ENCODE measurements at places on chromosomes 3 and 15.

DNA sequence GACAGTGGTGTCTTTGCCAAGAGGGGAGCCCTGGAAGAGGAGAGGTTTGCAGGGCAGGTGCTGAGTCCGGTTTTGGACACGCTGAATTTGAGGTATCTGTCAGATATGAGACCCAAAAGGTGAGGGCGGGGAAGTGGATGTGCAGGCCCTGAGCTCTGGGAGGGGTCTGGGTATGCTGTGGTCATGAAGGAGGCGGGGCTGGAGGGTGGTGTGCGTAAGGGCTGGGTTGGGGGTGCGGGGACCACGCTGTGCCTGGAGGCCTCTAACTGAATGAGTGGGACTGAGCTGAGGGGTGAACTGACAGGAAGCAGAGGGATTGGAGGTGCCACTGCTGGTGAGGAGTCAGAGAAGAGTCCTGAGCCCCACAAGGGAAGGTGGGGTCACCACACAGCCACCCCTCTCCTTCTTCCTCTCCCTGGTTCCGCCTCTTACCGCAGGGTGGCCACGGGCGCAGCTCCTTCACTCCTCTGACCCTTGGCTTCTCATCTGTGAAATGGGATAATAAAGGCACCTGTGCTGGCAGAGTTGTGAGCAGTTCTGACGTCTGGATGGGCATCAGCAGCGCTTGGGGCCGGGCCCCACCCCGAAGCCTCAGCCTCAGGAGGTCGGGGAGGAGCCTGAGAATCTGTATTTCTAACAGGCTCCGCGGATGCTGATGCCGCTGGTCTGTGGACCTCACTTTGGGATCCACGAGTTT is 28.8 kb downstream of the PSTPIP1 start:
- ATAC-seq, result no peak

DNA sequence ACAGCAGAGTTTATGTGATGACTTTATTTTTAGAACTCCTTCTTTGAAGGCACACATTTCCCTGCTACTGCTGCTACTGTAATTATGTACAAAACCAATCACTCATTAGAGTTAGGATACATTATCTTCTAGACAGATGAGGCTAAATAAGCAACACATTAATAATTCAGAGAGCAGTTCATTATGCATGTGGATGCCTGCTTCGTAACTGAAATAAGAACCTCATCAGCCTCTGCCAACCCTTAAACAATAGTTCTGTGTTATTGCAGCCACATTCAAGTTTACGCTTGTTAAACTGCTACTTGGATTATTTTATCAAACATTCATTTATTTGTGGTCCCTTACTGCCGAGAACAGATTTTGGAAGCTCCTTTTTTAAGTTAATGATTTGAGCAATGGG is 52.5 kb upstream of the C15orf61 start:
- ATAC-seq, result no peak

GRCh38 chr3:160675566-160676124 is 1.3 kb upstream of the ARL14 start:
- no peak for ATAC-seq

DNA sequence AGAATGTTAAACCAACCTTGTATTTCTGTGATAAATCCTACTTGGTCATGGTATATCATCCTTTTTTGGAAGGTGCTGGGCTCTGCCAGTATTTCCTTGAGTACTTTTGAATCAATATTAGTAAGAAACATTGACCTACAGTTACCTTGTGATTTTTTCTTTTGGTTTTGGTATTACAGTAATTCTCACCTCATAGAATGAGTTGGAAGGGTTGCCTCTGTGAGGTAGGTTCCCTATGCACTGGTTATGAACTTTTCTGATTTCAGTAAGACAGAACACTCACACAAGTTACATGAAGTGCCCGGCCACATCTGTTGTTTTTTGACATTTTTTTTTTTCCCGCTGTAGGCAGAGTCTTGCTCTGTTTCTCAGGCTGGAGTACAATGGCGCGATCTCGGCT is 20.0 kb downstream of the PCCB start:
- ATAC-seq, result no peak

DNA sequence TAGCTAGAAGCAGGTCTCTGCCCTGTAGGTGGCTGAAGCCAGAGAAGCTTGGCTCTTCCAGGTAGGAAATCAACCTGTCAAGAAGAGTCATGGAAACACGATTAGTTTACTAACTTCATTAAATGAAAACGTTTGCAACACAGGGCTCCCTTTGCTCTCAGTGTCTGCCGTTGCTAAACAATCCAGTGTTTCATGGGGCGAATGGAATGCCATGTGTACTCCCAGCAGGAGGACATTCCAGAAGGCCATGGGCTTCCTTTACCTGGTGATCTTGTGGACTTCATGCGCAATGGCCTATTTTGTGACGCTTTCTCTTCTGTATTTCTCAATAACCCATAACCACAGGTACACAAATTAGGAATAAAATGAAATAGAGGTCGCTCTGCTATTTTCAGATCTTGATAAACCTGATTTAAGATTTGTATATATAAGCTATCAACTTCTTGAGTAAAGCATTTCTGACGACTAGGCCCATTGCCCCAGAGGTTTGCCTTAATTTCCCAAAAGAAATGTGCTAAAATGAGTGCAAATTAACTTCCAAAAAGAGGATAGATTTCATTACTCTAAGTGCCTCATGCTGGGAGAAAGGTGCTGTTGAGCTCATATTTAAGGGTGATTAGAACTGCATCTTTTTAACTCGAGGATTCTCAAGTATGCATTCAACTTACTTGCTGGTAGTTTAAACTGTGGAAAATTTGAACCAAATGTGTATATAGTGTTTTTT is 171.0 kb downstream of the EPHA3 start:
- no peak for ATAC-seq

DNA sequence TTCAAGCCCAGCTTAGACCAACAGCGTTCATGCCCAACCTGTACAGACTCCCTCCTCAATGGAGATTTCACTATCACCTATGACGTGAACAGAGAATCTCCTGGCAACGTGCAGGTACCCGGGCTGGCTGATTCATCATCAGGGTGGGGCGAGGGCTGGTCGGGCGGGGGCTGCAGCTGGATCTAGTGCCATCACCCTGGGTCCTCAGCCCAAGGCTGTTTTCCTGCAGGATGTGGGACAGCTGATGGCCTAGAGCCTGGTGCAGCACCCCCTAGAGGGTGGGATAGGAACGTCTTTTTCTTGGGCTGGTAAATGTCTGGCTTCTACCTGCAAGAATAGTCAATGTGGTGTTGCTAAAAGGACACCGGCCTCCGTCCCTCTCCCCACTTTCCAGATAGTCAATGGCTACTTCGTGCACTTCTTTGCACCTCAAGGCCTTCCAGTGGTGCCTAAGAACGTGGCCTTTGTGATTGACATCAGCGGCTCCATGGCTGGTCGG is 4.4 kb downstream of the ITIH3 start:
- no peak for ATAC-seq

DNA sequence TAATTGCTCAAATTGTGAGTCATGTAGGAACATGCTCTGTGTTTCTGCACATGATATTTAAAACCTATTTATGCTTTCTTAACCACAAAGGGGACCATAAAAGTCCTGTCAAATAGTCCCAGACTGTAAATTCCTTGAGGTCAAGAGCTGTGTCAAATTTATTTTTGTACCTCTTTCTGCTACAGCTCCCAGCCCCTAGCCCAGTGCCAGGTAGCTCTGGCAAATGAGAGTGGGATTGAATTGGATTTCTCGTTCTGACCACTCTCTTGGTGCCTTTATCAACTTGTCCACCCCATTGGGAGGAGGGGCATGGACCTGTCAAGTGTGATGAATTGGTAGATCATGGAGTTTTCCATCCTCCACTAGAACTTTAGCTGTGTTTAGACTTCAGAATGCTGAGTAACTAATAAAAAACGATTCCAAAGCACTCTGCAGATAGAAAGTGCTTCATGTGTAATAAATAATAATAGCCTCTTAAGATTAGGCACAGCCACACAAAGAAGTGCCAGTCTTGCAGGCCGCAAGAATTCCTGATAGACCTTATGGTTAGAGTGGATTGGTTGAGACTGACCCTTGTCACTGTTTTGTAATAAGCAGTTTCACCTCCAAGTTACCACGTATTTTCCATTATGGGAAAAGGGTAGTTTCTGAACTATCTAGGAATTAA is 120.4 kb downstream of the LPP start:
- no peak for ATAC-seq

DNA sequence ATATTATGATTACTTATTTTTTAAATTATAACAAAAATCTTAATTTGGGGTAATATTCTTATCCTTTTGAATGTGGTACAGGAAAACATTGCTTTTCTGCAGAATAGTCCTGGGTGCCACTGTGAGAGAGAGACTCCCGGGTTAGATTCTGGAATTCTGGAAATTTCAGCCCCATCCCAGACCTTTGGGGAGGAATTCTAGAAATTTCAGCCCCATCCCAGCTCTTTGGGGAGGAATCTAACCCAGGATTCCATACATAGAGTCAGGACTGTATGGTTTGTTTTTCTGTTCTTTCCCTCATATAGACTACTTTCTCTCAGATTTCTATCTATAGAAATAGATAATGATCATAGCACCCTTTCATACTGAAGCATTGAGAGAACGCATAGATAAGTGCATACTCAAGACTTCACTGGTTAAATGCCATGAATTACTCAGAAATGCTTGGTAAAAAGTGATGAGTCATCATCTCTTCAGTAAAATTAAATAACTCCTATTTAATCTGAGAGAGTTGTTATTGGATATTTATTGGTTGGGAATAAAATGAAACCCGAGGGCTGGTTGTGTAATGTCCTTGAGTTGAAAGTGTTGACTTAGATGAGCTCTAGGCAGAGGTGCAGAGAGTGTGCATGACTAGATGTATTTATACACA is 8.3 kb downstream of the EIF2AK4 start:
- no peak for ATAC-seq

DNA sequence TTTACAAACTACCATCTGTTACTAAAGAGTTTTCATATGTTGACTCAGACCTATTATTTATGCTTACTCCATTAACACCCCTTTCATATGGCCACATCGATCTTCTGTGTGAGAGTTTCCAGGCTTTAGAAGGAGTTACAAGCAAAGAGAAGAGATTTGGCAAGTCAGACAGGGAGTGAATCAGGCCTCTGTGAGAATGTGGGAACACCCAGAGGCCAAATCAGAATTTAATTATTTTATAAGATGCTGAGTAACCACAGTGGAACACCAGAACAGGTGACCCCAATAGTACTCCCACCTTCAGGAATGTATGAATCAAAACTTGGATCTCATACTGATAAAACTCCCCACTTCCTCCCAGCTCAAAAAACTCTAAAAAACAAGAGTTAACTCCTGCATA is 42.0 kb downstream of the IFT57 start:
- no peak for ATAC-seq

GRCh38 chr3:178508443-178508825 is 27.8 kb upstream of the KCNMB2 start:
- ATAC-seq, result no peak

DNA sequence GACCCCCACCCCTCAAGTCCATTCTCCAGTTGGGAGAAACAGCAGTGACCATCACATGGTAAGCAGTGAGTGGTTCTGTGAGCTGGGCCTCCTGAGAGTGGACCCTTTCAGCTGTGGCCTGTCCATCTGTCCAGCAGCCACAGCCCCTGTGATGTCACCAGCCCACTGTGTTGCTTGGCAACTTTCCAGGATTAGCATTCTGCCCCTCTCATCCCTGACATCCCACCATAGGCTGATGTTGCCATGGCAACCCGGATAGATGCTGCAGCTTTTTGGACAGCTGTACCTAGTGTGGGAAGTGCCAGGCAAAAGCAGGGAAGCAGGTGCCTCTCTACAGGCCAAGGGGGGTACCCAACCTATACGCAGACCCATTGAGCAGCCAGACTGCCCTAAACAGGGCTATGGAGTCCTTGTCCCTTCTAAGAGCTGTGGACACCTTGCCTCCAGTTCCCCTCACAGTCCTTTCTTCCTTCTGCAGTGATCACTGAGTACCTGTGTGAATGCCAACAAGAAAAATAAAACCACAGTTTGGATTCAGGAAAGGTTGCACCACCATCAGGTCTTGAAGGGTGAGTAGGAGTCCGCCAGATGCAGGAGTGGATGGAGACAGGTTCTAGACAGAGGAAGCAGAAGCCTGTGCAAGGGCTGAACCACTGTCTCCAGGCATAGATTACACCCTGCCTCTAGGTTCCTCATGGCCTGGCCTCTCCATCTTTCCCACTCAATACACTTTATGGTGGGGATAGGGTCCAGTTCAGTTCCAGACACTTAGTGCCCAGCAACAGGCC is at the start of gene DNAH1:
Gene DNAH1, plus strand, starts transcription at position 343 of the 788 bp plus-strand sequence. CDS start 6,124 bp downstream, outside the sequence.
- ATAC-seq, result no peak

DNA sequence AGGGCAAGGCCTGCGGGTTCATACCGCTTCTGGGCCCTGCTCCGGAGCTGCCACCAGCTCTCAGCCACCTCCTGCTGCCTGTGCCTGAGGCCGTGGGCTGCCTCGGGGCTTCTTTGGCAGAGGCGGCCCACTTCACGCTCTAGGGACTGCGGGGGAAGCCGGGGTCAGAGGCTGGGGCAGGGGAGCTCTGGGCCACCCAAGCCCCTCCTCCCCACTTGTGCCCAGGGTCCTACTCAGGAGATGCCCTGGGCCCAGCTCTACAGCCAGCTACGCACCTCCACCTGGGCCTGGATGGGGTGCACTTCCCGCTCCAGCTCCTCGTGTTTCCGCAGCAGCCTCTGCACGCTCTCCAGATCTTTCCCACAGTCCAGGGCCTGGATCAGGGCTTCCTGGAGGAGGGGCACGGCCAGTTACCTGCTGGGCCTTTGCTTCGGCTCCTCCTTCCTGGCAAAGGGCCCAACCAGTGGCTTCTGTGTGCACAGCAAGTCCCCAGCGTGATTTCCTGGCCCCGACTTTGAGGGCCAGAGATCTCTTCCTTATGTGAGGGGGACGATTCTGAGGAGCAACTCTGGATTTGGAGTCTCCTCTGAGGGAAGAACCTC is 24.0 kb downstream of the PLA2G4B start:
- ATAC-seq, result no peak

- ATAC-seq, result no peak
These were observed 17.1 kb upstream of the MUC13 start for GRCh38 chr3:124951511-124952281.

GRCh38 chr3:16866571-16866970 is 18.2 kb upstream of the PLCL2 start:
- ATAC-seq, result no peak

- no peak for ATAC-seq
These were observed 82.6 kb downstream of the TGFBR2 start for GRCh38 chr3:30688776-30689641.

- no peak for ATAC-seq
These were observed 4.6 kb downstream of the CCPG1 start for GRCh38 chr15:55403531-55403930.

- ATAC-seq, result no peak
These were observed 36.4 kb upstream of the MTHFS start for GRCh38 chr15:79933231-79933630.

GRCh38 chr15:73781038-73781925 is 28.1 kb upstream of the INSYN1 start:
- no peak for ATAC-seq

GRCh38 chr3:60010781-60011180 is 961.0 kb upstream of the CFAP20DC start:
- ATAC-seq, result peak; percentile 91
